Vagina (tissue), 2 donors: ENCODE measurements at places on chromosomes 6 and 20. TPM values are rescaled to one million over a fixed set of nuclear protein-coding genes. Genes with fewer than 3 reads are reported as not detected.

DNA sequence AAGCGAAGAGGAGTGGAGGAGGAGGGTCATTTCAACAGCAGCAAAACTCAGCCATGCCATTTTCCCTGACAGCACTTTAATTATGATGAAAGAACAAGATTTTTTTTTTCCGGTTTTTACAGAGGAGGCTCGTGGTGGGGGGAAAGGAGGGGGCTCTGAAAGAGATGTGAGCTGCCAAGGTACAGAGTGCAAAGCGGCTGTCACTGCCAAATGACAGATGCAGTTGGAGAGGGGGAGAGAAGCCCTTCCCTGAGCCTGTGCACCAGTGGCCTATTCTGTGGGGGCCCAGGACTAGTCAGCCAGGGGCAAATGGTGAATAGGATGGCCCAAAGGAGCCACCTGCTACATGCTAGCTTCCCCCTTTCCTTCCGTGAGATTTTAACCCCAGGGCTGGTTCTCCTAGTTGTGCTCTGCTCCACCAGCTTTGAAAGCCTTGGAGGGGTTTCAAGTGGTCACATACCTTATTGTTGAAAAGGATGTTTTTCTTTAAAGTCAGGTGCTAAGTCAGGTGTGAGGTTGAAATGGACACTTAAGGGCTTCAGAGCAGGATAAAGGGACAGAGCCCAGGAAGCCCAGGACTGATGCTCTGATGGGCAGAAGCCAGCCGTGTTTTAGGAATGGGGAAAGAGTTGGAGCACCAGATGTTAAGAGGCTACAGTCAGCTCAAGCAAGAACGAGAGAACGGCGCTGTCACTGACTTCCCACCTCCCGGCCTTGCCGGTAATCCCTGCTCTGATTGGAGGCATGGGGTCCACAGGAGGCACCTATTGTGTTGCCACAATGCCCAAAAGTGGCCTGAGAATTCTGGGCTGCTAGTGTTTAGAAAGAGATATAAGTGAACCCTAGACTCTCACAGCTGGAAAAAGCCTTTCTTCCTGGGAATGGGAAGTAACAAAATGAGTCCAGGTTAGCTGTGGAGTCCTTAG lies 24.8 kb downstream of the GNAS start:
- peak; percentile 58 for DNase-seq

The SLC22A23 gene
- 40.5 TPM for total RNA-seq

- DNase-seq = no peak
Observed at GRCh38 chr6:135877666-135878065, 26.2 kb downstream of the PDE7B start.

- no peak for DNase-seq
Observed at GRCh38 chr6:77074037-77074713, 389.1 kb downstream of the HTR1B start.

The HLA-DPA1 gene
- total RNA-seq = 82.3 TPM

DNA sequence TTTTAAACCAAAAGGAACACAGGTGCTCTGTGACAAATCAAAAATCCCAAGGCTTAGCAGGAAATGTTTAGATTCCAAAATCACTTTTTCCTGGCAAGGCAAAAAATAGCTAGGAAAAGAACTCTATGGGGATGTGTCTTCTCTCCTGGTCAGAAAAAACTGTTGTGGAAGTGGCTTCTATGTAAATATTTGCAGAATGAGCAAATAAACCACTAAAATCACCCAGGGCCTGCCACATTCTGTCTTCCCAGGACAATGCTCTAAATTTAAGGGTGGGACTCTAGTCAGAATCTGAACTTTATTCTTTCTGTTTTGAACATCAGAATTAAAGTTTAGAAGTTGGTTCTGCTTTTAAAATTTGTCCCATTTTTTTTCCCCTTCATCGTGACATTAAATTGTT lies 29.3 kb downstream of the GCM1 start:
- DNase-seq = no peak

- no peak for DNase-seq
Observed at GRCh38 chr6:46134216-46134615, 4.4 kb downstream of the ENPP4 start.

DNA sequence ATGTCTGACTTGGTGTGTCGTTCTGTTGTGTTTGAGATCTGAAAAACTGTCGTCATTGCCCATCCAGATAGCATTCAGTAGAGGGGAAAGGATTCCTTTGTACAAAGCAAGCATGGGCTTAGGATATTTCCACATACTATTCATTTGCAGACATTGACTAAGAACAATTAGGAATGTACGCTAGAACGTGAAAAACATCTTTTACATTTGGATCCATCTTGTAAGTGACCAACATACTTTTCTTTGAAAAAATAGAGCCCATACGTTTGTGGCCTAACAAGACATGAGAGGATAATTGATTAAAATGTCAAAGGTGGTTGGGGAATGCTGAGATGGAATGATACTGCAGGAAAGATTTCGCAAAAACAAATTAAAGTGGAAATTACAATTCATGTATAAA lies 225.8 kb upstream of the QKI start:
- no peak for DNase-seq

DNA sequence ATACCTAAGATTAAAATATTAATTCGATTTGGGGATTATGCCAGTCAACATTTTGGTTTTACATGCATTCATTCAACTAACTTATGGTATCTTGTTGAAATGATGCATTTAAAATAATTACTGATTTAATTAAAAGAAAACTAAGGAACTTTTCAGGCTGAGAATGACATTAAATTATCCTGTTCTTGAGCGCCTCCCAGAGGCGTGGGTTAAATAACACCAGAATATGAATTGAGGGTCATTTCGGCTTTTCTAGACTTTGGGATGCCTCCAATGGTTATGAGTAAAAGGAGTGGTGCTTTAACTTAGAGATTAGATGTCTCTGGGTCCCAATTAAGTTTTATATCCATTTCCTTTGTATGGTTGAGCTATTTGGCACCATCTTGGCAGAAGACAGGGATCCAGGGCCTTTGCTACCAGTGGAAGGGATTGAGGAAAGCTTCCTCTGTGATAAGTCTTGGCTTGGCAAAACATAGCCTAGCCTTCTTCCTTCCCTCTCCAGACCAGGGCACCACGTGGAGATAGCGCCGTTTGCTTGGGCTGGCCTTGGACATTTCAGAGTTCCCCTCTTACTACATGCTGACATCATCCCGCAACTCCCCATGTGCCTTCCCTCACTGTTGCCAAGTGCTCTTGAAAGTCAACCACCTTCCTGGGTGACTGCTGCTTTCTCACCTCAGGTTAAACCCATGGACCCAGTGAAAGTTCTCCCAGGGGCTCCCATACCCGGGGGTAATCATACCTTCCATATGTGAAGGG lies 28.7 kb downstream of the GNAS start:
- DNase-seq = peak; percentile 70

GRCh38 chr20:44614525-44614924 lies 32.1 kb downstream of the PKIG start:
- DNase-seq = no peak

DNA sequence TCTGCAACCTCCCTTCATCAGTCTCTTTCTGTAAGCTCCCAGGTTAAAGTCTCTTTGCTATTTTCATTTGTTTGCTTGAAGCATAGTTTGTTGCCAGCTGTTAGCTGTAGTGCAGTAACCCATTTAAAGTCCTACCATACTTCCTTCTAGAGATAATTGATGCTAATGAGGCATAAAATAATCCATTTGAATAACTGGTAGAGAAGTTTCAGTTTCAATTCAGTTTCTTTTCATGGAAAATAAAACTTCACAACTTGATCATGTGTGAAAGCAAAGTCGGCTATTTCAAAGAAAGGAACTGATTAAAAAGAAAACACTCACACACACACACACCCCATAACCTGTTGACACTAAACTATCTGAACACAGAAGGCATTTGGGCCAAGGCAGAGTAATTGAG lies 68.5 kb upstream of the TENT5A start:
- DNase-seq = no peak

The SLC24A3 gene
- 12.3 TPM for total RNA-seq

GRCh38 chr6:161276605-161277155 lies 2.8 kb upstream of the AGPAT4 start:
- DNase-seq = no peak

DNA sequence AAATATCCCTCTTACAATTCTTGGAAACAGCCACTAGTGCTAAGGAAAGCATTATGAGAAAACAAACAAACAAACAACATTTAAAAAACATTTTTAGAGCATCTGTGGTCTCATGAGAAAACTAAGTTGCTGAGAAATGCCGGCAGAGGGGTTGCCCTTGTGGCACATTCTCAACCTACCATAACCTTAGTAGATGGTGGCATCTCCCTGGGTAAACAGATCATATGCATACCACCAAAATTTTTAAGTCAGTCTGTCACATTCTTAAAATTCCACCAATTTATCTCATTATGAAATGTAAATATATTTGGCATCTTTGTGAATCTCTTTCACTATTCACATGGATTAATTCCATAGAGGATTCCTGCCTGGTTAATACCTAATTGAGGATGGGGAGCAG lies 575.7 kb upstream of the MARCKS start:
- DNase-seq = no peak

DNA sequence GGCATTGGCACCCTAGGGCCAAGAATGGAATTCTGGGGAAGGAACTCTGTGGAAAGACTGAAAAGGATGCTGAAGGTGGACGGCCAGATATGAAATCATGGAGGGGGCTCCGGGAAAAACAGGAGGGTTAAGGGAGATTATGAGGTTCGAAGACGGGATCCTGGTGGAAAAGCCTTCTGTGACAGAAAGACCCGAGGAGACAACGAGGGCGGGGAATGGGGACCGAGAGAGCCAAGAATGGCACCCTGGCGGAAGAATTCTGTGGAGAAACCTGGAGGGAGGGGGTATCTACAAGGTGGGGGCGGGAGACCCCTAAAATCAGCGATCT lies 426 bp downstream of the TRMT6 start:
- DNase-seq = no peak

The WFDC5 gene
- 6.1 TPM for total RNA-seq

DNA sequence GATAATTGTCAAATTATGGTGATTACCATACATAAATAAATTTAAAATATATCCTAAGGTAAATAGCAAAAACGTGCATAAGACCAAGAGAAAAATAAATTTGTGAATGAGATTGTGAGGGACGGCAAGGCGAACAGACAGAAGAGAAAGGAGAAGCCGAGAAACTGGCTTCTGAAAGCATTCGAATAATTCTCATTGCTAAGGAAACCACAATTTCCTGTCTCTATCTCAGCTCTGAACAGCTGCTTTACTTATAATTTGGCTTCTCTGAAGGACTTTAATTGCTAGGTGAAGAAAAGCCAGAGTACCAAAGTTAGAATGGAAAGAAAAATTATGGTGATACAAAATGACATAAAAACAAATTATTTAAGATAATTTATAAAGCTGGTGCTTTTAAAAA lies 79.0 kb upstream of the RGS17 start:
- DNase-seq = no peak

The MRPS10 gene
- 21.4 TPM for total RNA-seq
